ENCODE measurements at places on chromosomes 1 and 21.

DNA sequence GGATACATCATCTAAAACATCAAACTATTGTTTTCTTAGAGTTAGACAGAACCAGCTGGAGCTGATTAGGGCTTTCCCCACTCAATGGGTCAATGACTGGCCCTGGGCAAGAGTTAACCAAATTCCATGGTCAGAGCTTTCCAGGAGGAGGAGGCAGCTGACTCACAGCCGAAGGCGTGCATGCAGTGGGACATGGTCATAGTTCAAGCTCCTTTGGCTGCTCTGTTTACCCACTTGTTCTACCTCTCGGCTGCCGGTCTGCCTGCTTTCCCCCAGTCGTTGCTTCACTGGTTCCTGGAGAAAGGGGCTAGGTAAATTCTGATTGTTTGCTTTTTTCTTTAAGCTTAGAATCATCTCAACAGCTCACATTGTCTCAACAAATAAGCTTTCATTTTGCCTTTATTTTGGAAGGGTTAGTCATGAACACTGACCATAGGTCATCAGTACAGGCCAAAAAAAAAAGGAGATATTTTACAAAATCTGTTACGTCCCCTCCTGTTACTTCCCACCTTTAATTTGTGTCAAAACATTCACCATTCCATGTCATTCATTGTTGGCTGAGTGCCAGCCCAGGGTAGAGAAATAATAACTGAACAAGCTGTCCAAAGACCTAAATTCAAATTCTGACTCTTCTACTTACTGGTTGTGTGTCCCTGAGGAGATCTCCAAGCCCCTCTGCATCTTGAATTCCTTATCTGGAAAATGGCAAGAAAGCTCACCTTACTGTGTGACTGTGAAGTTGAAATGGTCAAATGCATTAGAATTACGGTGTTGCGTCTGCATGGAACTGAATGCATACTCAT is 12.0 kb downstream of the MAB21L3 start:
- no peak for DNase-seq

DNA sequence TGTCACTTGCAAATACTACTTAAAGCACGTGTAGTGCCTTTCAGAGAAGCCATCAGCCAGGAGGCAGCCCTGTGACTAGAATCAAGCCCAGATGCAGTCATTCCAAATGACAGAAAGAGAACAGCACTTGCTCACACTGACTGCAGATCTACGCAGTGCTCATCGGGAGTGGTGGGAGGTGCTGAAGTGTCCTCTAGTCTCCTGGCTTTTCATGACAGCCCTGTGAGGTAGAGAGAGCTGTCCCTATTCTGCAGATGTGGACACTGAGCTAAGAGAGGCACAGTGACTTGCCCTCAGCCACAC is 62.3 kb upstream of the EDN2 start:
- no peak for DNase-seq

GRCh38 chr1:47444562-47445465 is 7.0 kb downstream of the FOXD2 start:
- no peak for DNase-seq

GRCh38 chr1:23478896-23479665 is 4.9 kb downstream of the ASAP3 start:
- DNase-seq: no peak

DNA sequence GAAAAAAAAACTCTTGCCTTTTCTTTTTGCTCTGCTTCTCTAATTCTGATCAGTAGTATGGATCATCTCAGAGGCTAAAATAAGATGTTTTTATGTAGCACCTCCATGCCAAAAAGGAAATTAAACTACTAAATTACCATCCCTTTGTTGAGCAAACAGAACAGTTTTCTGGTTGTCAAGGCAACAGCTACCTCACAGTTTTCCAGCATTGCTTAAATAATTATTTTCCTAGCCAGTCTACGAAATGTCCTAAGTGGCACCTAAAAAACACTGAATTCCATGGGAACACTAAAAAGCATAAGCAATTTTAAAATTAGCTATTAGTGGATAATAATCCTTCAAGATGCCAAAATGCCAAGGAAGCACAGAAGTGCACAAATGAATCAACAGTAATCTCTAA is 61.7 kb downstream of the ARID4B start:
- no peak for DNase-seq

DNA sequence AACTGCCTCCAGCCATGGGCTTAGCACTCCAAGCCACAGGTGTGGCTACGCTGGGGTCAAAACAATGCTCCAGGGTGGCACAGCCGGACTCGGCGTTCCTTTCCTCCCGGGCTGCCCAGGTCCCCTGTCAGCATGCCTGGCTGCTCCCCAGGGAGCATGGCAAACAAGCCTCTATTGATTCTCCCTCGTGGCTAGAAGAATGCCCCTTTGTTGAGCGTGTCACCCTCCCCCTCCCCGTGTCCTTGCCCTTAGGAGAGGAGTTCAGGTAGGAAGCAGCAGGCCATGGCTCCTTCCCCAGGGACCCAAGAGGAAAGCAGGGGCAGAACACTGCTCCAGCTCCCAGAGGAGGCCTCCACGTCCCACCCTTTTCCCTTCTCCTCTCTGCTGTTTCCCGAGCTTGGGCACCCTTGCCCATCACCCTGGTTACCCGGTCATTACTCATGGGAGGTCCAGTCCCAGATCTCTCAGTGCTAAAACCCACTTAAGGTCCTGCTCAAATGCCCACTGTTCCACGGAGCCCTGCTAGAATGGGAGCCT is 57.4 kb upstream of the CITED4 start:
- no peak for DNase-seq

GRCh38 chr1:31064718-31065309 is 703 bp downstream of the PUM1 start:
- DNase-seq: no peak

Data from stimulated activated CD8-positive, alpha-beta memory T cell treated with anti-CD3 and anti-CD28 coated beads, Interleukin-15, amount 100 ng/mL, for 1 hour (primary cell).